ENCODE measurements at places on chromosomes 12 and 14.

DNA sequence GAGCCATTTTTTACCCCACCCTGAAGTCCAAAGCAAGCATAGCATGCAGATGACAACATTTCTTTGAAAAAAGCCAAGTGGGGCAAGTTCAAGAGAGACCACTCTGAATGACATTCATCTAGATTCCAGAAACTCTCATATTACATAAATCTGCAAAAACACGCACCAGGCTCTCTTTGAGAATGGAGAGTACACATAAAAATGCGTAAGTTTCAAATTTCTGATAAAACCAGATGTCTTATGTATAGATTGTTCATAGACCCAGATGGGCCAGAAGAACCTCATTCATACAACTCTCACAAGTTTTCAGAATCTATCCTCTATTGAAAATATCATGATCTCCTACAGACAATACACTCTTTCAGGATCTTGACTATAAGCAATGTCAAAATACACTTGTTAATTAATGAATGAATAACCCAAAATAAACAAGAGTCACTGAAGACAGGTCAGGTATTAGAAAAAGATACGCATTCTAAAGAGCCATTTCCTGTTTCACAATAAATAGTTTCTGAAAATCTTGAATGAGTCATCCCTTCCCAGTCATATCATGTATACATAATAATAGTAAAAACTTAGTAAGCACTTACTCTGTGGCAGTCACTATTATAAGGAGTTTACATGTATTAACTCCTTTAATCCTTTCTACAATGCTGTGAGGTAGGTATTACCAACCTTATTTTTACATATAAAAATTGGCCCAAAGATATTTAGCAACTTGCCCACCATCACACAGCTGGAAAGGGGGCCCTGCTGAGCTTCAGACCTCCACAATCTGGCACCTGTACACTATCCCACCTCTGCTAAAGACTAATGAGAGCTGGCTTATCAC lies 72.0 kb downstream of the PPP2R5E start:
- no peak for DNase-seq

DNA sequence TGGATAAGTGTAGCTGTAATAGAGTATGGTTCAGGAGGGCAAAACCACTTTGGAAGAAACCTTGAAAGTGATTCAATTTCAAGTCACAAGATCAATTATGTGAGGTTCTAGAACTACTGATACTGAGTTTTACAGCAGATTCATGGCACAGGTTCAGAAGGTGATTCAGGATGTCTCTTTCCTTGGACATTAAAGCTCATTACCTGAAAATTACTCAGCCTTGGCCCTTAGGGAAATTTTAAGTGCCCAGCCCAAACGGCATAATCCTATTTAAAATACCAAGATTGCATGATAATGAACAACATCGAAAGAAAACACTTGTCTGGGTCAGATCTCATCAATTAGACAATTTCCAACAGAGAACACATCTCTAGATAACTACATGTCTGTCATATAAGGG lies 70.2 kb upstream of the SLC38A2 start:
- no peak for DNase-seq

GRCh38 chr14:24441904-24442239 lies 704 bp downstream of the SDR39U1 start:
- DNase-seq: no peak

DNA sequence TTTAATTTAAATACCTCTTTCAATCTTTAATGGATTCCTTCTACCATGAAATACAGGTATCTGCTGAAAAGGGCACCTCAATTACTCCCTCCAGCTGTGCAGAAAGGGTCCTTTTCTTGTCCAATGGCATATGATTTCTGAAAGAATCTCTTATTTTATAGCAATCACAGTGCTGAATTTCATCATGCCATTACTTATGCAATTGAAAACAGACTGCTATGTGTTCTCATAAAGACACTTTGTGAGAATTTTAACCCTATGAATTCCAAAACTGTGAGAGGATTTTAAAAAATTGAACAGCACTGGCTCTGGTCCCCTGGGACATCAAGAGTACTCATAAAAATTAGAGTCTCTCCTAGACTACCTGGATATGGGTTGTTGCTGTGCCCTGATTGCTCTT lies 45.9 kb upstream of the CNOT2 start:
- peak; percentile 21 for DNase-seq

DNA sequence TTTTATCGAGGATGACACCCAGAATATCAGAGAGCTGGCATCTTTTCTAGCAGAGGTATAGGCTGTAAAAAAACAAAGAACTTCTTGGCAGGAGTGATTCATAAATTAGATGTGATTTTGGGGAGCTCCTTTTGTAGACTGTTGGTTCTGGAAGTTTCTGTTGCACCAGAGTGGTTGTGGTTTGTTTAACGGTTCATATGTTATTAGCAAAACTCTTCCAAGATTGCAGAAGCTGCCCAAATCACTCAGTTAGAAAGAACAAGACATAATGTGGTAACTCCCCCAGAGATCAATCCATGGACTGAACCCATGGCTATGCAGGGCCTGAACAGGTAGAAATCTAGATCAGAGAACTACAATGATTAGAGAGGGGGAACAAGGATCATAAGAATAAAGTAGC lies 6.7 kb upstream of the RNASE10 start:
- DNase-seq: no peak

GRCh38 chr12:104319918-104320626 lies 16.5 kb downstream of the EID3 start:
- no peak for DNase-seq

Measured in midbrain (tissue), 1 donor.